Right renal cortex interstitium (tissue), 3 donors: ENCODE measurements at places on chromosomes 4 and X. TPM values are rescaled to one million over a fixed set of nuclear protein-coding genes. Genes with fewer than 3 reads are reported as not detected.

The SEC24B gene
- 46.5 TPM for polyA plus RNA-seq

DNA sequence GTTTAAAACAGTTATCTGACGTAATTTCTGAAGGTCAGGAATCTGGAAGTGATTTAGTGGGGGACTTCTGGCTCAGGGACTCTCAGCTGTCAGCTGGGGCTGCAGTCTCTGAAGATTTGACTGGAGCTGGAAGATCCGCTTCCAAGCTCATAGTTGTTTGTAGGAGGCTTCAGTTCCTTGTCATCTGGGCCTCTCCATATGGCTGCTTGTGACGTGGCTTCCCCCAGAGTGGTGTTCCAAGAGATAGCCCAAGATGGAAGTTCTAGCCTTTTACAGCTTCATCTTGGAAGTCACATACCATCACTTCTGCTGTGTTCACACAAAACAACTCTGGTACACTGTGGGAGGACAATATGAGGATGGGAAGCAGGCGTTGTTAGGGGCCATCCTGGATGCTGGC is 2.1 kb downstream of the MPC1L start:
- DNase-seq, result no peak

DNA sequence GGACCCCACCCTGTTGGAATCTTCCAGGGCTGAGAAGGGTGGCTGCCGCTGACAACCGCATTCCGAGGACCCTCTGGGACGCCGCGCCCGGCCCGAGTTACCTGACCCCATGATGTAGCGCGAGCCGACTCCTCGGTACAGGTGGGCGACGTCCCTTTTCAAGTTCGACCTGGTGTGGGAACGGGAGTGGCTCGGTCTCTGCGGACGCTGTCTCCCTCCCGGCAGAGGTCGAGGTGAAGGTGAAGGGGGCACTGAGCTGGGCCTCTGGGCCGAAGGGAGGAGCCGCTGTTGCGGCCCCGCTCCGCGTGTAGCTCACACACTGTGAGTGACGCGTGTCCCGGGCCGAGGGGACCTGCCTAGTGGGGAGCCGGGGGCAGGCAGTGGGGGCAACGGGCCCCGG is 4.5 kb downstream of the GTPBP6 start:
- no peak for DNase-seq

DNA sequence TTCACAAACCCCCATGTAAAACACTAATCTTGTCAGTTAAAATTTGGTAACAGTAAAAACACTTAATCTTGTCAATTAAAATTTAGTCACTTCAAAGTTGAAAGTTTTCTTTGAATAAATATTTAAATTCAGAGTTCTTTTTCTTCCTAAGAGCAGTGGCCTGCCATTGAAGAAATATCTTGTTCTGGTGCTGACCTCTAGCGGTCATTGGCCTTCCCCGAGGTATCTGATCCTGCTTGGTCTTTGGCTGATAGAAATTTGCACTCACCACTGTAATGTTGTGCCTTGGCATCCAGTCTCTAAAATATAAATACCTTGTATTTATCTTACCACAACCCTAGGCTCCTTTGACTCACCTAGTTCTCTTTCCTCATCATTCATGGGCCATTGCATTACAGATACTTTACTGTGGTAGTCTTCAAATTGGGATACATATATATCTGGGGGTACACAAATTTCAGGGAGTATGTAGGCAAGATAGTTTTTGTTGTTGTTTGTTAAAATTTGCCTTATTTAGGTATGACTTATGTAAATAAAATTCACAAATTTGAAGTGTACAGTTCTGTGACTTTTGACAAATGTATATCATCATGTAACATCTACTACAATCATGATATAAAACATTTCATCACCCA is 6.7 kb upstream of the ART3 start:
- DNase-seq, result peak; percentile 34

- no peak for DNase-seq
These were observed 440.2 kb downstream of the INPP4B start for GRCh38 chr4:142405695-142406498.

DNA sequence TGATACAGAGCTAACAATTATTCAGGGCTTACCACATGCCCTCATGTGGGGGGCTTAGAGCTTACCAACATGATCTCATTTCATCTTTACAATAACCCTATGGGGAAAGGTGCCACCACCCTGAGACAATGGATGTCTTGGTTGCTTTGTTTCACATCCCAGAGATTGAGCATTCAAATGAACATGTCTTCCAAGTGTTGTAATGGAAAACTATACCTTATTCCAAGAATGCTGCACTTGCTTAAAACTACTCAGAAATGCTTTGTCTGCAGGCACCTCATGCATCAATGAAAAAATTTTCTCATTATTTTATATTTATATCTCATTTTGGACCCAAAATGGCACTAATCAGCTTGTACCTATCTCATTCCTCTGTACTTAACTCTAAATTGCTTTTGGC is 34.6 kb downstream of the BCLAF3 start:
- no peak for DNase-seq

The TRO gene
- polyA plus RNA-seq, result 116 TPM

GRCh38 chrX:47933946-47934345 is 69.8 kb downstream of the ZNF182 start:
- no peak for DNase-seq

The ARHGAP24 gene
- polyA plus RNA-seq, result 130 TPM

- no peak for DNase-seq
These were observed 62.8 kb upstream of the NEIL3 start for GRCh38 chr4:177246641-177247584.

The P2RY8 gene
- polyA plus RNA-seq, result 0.96 TPM

DNA sequence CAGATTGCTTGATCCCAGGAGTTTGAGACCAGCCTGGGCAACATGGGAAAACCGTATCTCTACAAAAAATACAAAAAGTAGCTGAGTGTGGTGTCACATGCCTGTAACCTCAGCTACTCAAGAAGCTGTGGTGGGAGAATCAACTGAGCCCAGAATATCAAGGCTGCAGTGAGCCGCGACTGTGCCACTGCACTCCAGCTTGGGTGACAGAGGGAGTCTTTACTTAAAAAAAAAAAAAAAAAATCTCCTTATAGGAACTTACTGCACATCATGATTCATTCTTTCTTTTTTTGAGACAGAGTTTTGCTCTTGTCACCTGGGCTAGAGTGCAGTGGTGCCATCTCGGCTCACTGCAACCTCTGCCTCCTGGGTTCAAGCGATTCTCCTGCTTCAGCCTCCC is 24.3 kb downstream of the UPF3B start:
- no peak for DNase-seq

The SATL1 gene
- 0.65 TPM for polyA plus RNA-seq

DNA sequence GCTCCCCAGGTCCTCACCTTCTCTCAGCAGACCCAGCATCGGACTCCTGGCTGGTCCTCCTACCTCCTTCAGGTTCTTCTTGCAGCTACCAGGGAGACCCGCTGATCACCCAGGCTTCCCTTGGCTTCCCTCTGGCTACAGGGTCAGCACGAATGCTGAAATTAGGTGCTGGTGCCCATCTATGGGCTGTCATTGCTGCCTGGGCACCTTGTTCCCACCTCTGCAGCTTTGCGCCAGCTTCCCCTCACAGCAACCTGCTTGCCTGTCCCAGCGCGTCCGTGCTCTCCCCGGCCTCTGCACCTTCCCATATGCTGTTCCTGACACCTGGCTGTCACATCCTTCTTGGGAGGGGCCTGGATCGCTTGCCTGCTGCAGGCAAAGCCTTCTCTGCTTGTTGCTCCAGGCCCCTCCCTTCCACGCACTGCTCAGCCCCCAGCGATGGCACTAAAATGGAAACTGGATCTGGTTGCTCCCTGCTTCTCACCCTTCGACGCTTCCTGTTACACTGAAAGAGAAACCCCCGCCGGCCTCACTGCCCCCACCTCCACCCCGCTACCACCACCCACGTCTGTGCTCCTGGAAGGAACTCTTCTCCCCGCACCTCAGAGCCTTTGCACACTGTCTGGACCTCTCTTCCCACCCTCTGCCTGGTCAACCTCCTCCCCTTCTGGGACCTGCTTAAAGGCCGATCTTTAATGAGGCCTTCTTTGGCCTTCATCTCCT is 22.2 kb downstream of the C4orf50 start:
- no peak for DNase-seq

GRCh38 chrX:25034889-25035288 is 19.1 kb upstream of the ARX start:
- no peak for DNase-seq

DNA sequence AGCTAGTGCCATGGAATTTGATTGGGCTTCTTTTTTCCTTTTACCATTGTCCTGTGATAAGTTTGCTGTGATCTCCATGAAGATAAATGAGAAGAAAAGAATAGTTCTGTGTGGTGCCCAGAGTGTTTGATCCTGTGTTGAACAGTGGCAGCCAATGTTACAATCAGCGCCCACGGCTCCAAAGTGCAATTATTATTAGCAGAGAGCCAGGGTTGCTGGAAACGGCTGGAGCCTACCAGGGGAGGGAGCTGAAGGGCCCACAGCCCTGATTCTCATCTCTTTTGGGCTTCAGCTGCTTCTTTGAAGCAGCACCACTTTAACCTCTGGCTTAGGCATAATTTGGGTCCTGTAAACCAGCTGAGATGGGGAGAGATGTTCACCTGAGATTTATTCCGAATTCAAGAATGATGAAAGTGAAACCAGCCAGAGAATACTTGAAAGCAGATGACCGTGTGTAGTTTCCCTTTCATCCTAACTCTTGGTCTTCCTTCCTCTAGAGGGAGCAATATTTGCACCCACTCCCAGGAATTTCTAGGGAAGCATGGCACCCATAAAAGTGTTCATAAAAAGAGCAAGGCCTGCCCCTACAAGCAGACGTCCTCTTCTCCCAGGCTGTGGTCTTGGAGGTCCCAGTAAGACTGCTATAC is 298.3 kb downstream of the EVC2 start:
- no peak for DNase-seq

- no peak for DNase-seq
These were observed 670.1 kb downstream of the RPA4 start for GRCh38 chrX:97553833-97554232.

The GAGE1 gene
- polyA plus RNA-seq, result not detected
